ENCODE measurements at places on chromosomes 6 and 20.

DNA sequence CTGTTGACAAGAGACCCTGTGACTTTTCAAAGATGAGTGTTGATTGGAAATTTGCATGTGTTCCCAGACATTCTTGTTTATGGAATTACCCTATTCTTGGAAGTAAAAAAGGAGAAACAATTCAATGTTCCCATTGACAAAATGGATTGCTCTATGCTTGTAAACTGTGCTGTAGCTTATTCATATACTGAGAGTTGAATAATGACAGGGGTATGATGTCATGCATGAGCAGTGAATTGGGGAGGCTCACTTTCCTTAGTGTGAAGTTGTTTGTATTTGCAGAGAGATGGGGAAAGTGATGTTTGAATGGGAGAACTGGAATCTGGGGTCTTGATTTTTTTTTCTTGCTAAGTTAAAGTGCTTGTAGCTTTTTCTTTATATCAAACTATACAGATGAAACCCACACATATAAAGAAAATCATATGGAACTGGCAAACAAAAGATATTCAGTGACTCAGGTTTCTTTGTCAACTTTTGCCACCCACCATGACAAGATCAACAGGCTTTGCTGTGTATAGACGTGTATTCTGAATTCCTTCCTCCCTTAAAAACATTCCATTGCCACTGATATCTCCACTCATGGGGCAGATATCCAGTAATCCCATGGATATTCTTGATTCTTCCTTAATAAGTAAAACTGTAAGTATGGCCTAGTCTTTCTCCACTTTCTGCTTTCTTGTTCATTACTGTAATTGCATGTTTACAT lies 97.8 kb upstream of the JAG1 start:
- DNase-seq, result peak; percentile 94

DNA sequence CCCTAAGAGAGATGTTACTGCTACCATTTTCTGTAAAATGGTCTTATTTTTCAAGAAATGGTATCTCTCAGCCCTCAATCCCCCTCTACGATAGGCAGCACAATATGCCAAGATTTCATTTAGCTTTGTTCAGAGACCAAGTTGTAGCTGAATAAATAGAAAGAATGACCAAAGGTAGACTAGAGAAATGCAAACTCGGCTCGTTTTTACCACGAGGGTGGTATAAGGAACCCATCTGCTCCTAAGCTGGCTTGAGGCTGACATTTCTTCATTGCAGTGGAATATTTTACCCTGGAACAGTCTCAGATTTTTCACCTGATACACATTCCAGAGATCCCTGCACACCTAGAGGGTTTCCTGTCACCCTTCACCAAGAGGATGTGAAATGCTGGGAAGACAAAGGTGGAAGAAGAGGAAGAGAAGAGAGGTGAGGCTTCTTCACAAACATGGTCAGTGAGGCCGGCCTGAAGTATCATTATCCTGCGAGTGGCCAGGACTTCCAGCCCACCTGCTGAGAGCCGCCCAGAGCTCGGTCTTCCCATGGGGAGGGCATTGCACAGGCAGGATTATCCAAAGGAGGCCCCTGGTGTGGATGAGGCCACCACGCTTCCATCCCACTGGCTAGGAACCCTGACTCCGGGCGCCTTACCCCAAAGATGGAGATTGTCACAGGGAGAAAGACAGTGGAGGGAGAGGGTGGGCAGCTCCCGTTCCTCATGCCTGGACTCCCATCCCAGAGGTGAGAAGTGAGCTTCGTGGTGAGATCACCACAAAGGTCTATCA lies 57.1 kb upstream of the AFDN start:
- DNase-seq, result no peak

- no peak for DNase-seq
Measured at GRCh38 chr6:157792671-157793070, 30.4 kb upstream of the SNX9 start.

- no peak for DNase-seq
Measured at GRCh38 chr6:56831334-56831733, 123.6 kb upstream of the BEND6 start.

DNA sequence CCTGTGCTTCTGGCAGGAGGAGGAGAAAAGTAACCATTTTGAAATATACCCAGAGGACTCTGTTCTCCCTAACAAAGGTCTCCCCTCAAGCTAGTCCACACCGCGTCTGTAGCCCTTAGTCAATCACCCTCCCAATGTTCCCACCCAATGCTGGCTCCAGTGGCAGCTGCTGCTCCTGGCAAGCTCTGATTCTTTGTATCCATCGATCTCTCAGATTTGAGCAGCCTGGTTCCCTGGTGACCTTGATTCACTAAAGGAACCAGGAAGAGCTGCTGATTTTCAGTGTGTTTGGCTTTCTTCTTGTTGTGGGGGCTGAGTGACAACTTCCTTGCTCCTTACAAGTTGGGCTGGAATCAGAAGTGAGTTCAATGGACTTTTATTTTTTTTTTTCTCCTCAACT lies 68.5 kb downstream of the FOXC1 start:
- no peak for DNase-seq

DNA sequence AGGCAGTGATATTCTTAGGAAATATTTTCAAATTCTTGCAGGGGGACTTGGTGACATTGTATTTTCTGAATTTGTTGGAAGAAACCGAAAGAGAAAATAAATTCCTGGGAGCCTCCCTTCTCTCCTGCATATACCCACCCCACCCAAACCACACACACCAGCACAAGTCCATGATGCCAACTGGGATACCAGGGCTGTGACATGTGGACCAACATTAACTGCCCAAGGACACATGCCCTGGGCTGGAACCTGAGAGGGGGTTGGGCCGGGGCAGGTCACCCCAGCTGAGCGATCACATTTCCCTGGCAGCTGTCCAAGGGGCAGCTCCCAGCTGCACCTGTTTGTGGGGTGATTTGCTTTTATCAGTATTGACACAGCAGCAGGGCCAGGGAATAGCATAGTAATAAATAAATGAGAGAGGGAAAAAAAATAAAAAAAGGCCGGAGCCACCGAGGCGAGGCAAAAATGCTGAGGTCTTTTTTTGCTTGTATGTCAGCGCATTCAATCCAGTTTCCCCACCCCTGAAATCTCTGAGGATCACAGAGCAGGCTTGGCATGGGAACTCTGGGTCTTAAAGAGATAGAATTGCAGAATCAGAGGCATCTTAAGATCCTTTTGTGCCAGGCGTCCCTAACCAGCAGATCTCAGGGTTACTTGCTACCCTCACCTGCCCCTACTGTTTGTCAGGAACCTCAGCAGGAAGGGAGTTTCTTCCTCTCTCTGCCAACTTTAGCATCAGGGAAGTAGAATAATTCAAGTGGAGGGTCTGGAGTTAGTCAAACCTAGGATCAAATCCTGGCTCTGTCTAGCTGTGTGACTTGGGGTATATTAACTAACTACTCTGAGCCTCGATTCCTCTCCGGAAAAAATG lies 66.5 kb upstream of the PIM1 start:
- peak; percentile 36 for DNase-seq

GRCh38 chr6:129235167-129236000 lies 352.4 kb downstream of the LAMA2 start:
- no peak for DNase-seq

DNA sequence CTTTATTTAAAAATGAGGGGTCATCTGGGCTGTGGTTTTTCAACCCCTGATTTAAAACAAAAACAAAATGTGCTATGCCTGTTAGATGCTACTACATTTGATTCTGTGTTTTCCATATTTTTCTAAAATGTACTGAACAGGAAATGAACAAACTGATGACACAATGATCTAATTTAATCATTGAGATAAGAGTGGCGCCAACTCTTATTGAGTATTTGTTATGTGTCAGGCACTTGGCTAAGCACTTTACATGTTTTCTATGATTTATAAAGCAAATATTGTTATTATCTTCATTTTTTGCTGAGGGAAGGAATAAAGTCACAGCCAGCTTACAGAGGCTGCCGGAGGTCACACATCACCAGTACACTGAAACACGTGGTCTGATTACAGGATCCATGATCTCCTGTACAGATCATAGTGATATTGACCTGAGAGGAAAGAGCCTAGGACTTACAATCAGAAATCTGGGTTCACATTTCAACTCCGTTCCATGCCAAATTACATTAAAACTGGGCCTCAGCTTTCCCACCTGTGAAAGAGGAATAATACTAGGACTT lies 166.7 kb downstream of the ESR1 start:
- DNase-seq, result no peak

GRCh38 chr20:21361266-21361665 lies 36.1 kb downstream of the NKX2-4 start:
- DNase-seq, result no peak

DNA sequence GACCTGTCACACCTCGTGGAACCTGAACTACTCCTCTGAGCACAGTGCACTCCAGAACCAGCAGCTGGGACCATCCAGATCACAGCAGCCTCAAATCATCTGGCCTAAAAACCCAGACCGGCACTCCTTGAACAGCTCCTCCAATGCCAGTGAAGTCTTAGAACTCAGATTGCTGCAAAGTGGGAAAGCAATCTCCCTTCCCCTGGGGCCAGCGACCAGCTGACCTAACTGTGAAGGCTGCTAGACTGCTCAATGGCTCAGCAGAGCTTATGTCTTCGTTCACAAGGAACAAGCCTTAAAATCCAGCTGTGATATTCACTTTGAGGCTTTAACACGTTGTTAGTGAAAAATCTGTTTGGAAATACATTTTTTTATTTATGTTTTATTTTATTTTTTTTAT lies 243.2 kb downstream of the ANKRD60 start:
- DNase-seq, result no peak
